ENCODE measurements at places on chromosomes 2 and 18.

DNA sequence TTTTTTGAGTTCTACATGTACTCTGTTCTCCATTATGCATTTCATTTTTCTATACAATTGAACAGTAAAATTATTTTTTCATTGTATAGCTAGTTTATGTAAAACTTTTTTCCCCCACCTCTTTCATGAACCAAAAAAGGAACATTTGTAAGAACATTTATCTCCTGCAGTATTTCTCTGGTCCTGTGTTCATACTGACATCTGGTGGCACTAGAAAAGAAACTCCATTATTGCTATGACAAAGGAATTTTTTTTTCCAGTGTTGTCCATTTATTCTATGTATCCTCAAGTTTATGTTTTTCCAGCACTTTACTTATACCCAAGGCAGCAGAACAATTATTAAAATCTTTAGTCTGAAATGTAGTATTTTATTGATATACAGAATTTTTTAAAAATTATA lies 27.4 kb upstream of the CHAC2 start:
- no peak for DNase-seq
- no peak overlapping the region for H3K4me3 ChIP-seq
- H3K36me3 ChIP-seq, result peaks cover 8% of the 10 kb centered on the region
- H3K27me3 ChIP-seq, result no peaks in the 10 kb centered on the region

DNA sequence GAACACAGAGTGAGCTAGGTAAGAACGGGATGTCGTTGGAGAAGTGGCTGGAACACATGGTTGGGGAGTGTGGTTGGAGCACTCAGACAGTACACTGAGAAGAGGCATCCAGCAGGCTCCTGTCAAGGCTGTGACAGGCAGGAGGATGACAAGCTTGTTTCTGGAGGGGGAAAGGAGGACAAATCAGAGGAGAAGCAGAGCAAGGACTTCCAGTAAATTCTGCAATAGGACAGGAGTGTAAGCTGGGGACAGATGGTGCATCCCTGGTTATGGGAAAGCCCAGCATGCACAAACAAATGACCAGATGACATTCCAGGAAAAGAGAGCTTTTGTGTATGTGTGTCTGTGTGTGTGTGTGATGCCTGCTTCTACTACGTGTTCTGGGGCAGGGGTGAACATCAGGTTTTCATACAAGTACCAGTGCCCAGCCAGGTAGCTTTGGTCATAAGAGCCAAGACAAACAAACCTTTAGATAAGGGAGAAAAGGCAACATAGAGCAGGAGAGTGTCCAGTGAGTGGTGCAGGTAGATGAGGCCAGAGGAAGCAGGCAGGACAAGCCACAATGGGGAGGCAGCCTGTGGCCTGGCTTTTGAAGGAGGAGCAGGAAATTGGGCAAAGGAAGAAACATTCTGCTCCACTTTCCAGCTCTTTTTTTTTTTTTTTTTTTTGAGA lies 32.1 kb upstream of the MAPK4 start:
- DNase-seq, result no peak
- H3K27me3 ChIP-seq, result no peaks in the 10 kb centered on the region
- no peaks in the 10 kb centered on the region for H3K4me1 ChIP-seq
- H3K27ac ChIP-seq, result no peak overlapping the region
- no peaks in the 10 kb centered on the region for H3K36me3 ChIP-seq

DNA sequence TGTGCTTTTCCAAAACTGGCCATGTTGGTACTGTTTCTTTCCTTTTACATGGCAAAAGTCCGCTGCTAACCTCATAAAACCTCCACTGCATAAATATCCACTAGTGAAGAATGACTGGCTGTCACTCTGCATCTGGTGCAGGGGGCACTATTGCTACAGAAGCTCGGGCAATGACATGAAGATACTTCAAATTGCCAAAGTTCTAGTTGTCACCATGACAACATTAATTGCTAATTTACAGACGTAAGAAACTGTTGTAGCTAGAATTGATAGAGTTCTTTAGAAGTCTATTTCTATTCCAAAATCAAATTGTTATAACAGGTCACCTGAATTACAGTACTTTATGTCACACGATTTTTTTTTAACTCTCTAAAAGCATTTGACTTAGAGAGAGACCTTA lies 845 bp downstream of the CFAP210 start:
- H3K36me3 ChIP-seq, result no peaks in the 10 kb centered on the region
- no peak overlapping the region for H3K4me3 ChIP-seq
- H3K4me1 ChIP-seq, result peaks cover 5% of the 10 kb centered on the region
- peak; percentile 29 for DNase-seq
- H3K27me3 ChIP-seq, result no peaks in the 10 kb centered on the region

- DNase-seq, result peak; percentile 33
- no peak overlapping the region for H3K27ac ChIP-seq
- no peaks in the 10 kb centered on the region for H3K36me3 ChIP-seq
- H3K4me3 ChIP-seq, result peak overlapping the region; percentile 11
Measured at GRCh38 chr2:88350331-88351248, 101.9 kb downstream of the FOXI3 start.

DNA sequence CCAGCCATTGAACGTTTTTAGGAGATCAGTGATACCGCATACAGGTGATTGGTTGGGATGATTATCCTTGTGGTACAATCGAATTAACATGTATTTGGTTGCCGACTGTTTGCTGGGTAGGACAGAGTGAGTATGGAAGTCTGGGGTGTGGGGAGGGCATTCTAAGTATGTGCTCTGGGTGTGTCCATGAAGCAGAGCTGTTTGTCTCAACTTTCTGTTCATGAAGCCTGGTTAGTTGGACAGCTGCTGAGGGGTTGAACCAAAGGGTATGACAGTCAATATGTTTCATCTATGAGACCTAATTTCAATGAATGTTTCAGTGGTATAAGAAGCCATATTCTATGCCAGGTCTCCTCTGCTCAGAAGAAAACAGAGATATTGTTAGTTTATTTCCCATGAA lies 21.9 kb upstream of the SPTBN1 start:
- H3K4me3 ChIP-seq, result no peak overlapping the region
- H3K27ac ChIP-seq, result no peak overlapping the region
- no peaks in the 10 kb centered on the region for H3K36me3 ChIP-seq
- DNase-seq, result no peak
- H3K4me1 ChIP-seq, result no peaks in the 10 kb centered on the region

- no peak overlapping the region for H3K27ac ChIP-seq
- no peak for DNase-seq
- H3K4me1 ChIP-seq, result no peaks in the 10 kb centered on the region
- no peaks in the 10 kb centered on the region for H3K27me3 ChIP-seq
- H3K4me3 ChIP-seq, result no peak overlapping the region
Measured at GRCh38 chr2:41320491-41320890, 727.3 kb upstream of the PKDCC start.

- DNase-seq, result no peak
- no peak overlapping the region for H3K27ac ChIP-seq
- no peaks in the 10 kb centered on the region for H3K4me1 ChIP-seq
- H3K36me3 ChIP-seq, result no peaks in the 10 kb centered on the region
Measured at GRCh38 chr2:144379851-144380311, 140.0 kb downstream of the ZEB2 start.

DNA sequence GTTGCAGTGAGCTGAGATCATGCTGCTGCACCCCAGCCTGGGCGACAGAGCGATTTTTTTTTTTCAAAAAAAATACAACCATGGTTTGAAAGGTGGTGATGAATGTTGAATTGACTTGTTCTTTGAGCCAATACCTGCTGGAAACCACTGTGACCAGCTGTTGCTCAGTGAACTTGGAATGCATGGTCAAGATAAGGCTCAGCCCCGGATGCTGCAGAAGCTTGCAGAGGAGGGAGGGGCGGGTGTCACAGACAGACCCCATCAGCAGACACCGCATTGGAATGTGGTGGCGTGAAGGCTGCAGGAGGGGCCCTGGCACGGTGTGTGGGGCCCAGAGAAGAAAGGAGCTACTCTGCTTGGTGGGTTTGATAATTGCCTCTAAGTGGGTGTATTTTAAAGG lies 91.6 kb downstream of the ITGB1BP1 start:
- no peak overlapping the region for H3K4me3 ChIP-seq
- H3K36me3 ChIP-seq, result peaks cover 15% of the 10 kb centered on the region
- H3K27me3 ChIP-seq, result no peaks in the 10 kb centered on the region
- H3K27ac ChIP-seq, result no peak overlapping the region

All from large intestine (tissue), 12 donors.